ENCODE measurements at places on chromosomes 6 and 20. TPM values are rescaled to one million over a fixed set of nuclear protein-coding genes. Genes with fewer than 3 reads are reported as not detected.

DNA sequence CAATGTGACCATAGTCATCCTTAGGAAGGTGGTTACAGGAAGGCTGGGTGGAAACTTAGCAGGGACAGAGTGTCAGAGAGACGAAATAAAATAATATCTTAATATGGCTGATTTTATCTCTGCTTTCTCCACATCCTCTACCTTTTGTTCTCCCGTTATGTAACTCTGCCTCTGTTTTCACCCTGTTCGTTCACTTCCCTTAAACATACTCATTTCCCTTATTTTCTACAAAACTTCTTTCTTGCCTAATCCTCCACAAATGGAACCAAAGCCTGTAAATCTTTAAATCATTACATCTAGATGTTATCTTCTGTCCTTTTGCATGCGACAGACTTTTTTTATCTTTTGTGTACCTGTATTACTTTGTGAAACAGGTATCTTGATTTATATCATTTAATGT is 23.3 kb upstream of the CRIP3 start:
- no peak for DNase-seq

The HLA-DRB5 gene
- total RNA-seq, result not detected

GRCh38 chr6:1709234-1709641 is 99.5 kb downstream of the FOXC1 start:
- DNase-seq, result no peak

- DNase-seq, result no peak
Observed at GRCh38 chr6:111517965-111518364, 34.9 kb upstream of the REV3L start.

The ENPP4 gene
- 8.7 TPM for total RNA-seq

DNA sequence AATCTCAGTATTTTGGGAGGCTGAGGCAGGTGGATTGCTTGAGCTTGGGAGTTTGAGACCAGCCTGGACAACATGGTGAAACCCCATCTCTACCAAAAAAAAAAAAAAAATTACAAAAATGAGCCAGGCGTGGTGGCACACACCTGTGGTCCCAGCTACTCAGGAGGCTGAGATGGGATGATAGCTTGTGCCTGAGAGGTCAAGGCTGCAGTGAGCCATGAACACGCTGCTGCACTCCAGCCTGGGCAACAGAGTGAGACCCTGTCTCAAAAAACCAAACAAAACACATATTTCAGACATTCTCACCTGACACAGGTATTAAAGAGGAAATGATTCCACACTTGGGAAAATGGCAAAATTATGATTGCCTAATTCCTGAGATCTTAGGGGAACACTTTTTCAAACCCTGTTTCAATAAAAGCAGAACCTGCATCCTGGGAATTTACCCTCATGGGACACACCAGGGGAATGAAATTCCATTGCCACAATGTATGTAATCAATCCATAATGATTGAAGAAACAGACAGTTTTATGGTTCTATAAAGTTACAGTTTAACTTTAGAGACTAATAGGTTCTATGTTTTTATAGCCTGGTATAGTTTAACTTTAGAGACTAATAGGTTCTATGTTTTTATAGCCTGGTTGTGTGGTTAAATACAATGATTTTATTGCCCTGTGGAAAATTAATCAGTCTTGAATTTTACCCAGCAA is 29.6 kb upstream of the DNAAF9 start:
- DNase-seq, result no peak

The FAM162B gene
- 0.35 TPM for total RNA-seq

GRCh38 chr6:132797951-132798868 is at the start of gene SLC18B1:
TSS of gene SLC18B1 (minus strand) at chr6:132798637. CDS start at chr6:132798456, 181 bp downstream.
- no peak for DNase-seq

DNA sequence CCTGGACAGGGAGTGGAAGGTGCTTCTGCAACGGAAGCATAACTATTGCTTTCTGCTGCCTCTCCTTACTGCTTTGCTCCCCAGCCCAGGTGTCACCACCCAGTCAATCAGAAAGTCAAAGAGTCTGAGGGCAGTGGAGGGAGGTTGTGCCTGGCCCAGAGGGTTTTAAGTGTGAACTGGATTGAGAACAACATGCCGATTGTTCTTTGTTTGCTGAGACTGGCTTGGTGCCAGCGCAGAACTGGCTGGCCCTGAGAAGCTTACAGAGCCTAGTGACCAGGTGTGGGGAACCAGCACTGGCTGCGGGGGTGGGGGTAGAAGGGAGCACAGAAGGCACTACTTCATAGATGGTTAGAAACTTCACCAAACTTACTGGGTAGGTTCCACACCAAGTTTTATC is 31.1 kb upstream of the ENPP4 start:
- no peak for DNase-seq
